Activated effector memory CD4-positive, alpha-beta T cell treated with Interleukin-2 at 50 U/mL for 16 hours (primary cell): ENCODE measurements at places on chromosomes 5 and 9.

GRCh38 chr9:28782630-28783029, 1209.3 kb upstream of the C9orf72 start:
- DNase-seq: no peak

- no peak for DNase-seq
Measured at GRCh38 chr9:20043035-20043434, 254.2 kb upstream of the SLC24A2 start.

- no peak for DNase-seq
Measured at GRCh38 chr5:61332358-61332749, 296 bp downstream of the ZSWIM6 start.

DNA sequence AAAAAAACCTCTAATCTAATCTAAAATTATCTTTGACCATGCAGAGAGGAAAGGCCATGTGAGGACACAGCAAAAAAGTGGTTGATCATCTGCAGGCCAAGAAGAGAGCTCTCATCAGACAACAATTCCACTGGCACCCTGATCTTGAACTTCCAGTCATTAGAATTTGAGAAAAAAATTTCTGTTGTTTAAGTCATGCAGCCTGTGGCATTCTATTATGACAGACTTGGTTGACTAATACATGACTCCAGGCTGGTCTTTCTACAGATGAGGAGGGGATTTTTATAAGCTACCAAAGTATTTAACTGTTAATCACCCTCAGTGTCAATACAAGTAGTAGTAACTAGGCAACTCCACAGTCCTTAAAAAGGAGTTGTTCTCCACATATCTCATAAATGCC, 358.5 kb upstream of the RGMB start:
- no peak for DNase-seq

DNA sequence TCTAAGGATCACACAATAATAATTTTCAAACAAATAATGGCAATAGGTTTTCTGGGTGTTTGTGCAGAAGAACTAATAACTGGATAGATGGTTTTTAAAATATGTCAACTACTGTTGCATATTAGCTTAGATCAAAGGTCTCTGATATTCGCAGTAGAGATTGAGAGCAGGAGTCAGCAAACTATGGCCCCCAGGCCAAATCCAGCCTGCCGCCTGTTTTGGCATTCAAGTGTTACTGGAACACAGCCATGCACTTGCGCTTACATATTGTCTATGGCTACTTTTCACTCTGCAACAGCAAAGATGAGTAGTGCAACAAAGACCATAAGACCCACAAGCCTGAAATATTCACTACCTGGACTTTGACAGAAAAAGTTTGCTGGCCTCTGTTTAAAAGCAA, 260.8 kb downstream of the GRIA1 start:
- DNase-seq: no peak

DNA sequence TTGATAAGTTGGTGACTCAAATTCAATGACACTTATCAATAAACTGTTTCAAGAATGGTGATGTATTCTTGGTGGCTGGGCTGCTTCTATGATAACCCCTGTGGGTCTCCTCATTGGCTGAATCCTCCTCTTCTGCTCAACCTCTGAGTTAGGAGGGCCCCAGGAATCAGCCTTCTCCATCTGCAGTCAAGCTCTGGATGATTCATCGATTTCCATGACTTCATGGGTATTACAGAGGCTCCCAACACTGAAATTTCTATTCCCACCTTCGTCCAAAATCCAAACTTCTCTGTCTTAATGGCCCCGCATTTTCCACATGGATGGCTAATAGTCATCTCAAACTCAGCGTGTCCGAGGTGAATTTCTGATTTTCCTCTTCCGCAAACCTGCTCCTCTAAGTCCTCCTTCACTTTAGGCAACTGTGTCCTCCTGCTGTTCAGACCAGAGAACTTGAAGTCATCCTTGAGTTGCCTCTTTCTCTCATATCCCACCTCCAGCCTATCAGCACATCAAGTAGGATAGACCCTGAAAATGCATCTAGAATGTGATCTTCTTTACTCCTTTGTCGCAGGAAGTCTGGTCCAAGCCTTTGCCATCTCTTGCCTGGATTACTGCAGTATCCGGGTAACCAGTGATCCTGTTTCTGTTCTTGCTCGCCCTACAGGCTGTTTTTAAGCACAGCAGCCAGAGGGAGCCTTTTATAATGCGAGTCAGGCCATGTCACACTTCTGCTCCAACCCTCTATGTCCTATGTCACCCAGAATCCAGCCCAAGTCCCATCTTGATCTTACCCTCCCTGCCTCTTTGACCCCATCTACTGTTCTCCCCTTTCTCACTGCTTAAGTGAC, 41.4 kb upstream of the IL7R start:
- no peak for DNase-seq

DNA sequence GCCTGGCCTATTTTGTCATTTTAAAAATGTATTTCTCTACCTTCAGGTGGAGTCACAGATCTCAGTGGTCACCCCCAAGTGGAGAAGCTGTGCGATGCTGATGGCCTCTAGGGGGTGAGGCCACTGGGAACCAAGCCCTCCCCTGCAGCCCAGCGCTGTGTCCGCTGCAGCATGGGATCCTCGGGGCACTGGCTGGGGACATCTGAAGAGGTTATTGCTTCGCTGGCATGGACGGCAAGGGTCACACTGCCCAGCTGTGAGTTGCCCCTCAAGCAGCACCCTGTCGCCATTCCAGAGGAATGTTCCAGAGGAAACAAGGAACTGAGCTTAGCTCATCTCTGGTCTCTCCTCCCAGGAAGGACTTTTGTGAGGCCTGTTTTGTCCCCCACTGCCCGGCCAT, 119.6 kb upstream of the S1PR3 start:
- DNase-seq: no peak

- DNase-seq: no peak
Measured at GRCh38 chr5:124743602-124744169, 2.8 kb downstream of the ZNF608 start.

- DNase-seq: no peak
Measured at GRCh38 chr9:95580812-95581761, 64.3 kb upstream of the PTCH1 start.

DNA sequence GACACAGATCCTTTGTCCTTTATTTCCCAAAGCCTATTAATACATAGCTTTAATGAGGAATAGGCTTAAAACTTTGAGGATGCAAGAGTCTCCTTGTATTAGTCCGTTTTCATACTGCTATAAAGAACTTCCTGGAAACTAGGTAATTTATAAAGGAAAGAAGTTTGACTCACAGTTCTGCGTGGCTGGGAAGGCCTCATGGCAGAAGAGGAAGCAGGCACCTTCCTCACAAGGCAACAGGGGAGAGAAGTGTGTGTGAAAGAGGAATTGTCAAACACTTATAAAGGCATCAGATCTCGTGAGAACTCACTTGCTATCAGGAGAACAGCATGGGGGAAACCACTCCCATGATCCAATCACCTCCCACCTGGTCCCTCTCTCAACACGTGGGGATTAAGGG, 5.4 kb upstream of the CLK4 start:
- no peak for DNase-seq

GRCh38 chr9:18720691-18721090, 246.7 kb downstream of the ADAMTSL1 start:
- DNase-seq: no peak

GRCh38 chr5:180646963-180647305, 2.5 kb downstream of the FLT4 start:
- no peak for DNase-seq

GRCh38 chr5:6333182-6333905, 45.0 kb downstream of the MED10 start:
- DNase-seq: no peak

GRCh38 chr9:112747094-112747493, 3.5 kb upstream of the SNX30 start:
- DNase-seq: no peak

- DNase-seq: no peak
Measured at GRCh38 chr5:150131978-150132694, 23.5 kb downstream of the PDGFRB start.

DNA sequence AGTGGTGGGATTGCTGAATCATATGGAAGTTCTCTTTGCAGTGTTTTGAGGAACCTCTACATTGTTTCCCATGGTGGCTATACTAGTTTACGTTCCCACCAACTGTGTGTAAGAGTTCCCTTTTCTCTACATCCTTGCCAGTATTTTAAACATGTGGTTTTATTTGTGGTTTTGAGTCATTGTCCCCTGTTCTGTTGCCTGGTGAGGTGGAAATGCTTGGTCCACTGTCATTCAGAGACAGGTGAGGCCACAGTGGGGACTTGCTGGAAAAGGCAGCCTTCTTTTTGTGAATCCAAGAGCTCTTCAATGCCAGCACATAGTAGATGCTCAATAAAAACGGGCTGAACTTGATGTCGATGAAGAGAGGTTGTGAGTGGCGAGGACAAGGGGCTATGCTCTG, 44.2 kb downstream of the SH3PXD2B start:
- no peak for DNase-seq

DNA sequence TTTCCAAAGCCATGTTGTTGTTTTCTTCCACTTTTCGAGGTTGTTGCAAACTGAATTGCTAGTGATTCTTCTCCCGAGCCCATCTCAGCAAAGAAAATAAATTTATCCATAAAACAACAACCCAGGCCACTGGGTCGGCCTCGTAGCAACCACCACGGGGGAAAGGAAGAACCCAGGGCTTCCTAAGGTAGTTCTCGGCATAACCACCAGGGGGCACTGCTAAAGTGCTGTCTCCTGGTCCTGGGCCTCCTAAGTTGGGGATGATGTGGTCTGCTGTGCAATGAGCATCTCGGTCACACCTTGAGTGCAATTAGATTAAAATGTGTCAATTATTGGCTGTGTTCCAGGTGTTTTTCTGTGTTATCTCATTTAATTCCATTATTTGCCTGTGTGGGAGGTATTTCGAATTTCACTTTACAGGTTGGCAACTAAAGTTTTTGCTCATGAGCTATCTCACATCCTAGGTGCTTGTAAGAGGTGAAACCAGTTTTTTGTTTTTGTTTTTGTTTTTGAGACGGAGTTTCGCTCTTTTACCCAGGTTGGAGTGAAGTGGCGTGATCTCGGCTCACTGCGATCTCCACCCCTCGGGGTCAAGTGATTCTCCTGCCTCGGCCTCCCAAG, 102.8 kb upstream of the DAP start:
- DNase-seq: peak; percentile 14

DNA sequence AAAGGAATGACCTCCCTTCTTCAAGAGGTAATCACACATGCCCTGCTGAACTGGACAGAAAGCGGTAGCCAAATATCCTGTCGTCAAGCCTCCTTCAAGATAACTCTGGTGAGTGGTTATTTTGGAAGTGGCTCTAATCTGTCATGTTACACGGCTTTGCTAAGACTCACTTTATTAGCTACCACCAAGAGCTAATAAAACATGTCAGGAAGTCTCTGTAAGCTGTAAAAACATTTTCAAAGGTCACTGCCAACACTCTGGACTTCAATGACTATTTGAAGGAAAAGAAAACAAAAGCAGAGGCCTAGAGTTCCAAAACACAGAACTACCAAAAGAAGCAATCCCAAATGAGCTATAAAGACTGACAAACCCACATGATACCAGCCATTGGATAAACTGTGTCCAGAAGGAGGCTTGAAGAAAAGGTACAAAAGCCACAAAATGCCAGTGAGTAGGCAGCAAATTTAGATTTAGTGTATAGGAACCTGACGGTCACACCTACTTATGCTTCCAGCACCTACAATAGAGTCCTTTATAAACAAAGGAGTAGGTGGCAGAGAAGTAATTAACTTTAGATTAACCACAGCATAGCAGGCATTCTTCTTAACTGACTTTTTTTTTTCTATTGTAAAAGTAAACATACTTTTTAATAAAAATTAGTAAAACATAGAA, 97.3 kb upstream of the EQTN start:
- no peak for DNase-seq

DNA sequence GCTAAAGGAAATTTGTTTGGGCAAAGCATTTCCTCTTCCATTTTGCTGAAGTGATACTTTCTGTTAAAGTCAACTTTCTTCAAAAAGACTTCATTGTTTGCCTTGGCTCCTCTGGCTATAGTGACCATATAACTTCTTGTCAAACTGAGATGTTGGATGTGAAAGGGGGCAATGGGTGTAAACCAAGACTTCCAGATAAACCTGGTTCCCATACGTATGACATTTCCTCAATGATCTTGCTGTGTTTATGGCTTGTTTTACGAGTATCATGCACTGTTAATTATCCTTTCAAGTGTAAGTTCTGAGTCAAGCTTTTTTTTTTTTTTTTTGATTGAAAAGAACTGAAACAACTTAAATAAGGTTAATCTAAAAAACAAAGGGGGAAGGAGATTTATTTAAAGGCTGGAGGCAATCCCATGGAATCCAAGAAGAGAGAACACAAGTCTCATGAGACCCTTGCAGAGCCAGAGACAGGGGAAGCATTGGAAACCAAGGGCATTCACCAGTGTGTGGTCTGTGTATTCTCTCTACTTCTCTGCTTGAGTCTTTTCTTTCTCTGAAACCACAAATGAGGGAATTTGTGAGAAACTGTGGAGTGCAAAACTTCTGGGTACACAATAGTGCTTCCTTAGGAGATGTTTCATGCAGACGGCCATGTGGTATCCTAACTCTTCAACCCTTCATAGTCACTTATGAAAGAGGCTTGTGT, 335.3 kb downstream of the RAB3C start:
- DNase-seq: no peak

- DNase-seq: no peak
Measured at GRCh38 chr5:112379542-112380325, 39.3 kb downstream of the EPB41L4A start.

GRCh38 chr5:114957384-114957783, 212.3 kb downstream of the TRIM36 start:
- DNase-seq: no peak

DNA sequence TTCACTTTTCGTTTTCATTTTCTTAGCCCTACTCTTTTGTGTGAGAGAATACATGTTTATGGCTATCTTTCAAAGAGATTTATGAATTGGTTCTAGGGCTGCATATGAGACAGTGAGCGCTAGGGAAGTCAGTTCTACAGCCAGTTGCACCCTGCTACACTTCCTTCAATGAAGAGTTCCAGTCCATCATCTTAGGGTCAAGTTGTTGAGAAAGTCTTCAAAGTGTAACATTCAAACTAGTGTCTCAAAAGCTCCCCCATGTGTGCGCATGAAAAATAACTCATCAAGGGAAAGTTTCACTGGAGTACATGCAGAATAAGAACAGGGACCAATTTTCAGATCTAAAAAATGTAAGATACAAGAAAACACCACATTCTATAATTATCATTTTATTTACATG, 317.2 kb downstream of the DEPDC1B start:
- DNase-seq: no peak

- no peak for DNase-seq
Measured at GRCh38 chr9:129287619-129288305, 109.7 kb upstream of the IER5L start.

DNA sequence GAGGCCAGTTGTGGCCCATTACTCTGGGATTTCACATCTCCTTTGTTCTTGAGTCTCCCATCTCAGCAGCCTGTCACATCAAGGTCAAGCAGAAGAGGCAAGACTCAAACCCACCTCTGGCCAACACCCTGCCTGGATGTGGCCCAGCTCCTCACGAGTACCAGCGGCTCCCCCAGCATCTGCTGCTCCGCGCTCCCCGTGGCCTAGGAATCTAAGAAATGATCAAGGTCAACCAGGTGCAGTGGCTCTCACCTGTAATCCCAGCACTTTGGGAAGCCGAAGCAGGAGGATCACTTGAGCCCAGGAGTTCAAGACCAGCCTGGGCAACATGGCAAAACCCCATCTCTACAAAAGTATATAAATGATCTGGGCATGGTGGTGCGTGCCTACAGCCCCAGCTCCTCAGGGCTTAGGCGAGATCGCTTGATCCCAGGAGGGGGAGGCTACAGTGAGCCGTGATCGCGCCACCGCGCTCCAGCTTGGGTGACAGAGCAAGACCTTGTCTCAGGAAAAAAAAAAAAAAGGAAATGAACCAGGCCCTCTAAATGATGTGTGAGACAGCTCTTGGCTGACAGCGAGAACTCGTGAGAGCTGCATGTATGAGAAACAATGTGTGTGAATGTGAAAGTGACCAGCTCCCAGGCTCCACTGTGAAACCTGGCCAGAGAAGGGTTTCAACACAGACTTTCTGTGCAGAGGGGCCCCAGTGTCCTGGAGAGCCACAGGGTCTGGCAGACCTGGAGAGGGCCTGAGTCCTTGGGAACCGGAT, 61.6 kb upstream of the ANGPTL2 start:
- no peak for DNase-seq
